Neural progenitor cell (in vitro differentiated cells): ENCODE measurements at places on chromosomes 11 and 22. TPM values are rescaled to one million over a fixed set of nuclear protein-coding genes. Genes with fewer than 3 reads are reported as not detected.

The RAD9A gene
- total RNA-seq: 10.4 and 37.5 TPM in 2 replicates

The LUZP2 gene
- total RNA-seq: 1.6 and 2.5 TPM in 2 replicates

The IL10RA gene
- 0.12 TPM in 1 of 2 replicates, not detected in the other for total RNA-seq

The ALDH3B1 gene
- total RNA-seq: 0.12 TPM in 1 of 2 replicates, not detected in the other

The KREMEN1 gene
- 1.4 and 1.9 TPM in 2 replicates for total RNA-seq

The HOATZ gene
- total RNA-seq: not detected in 2 replicates

The SYTL2 gene
- 26.4 and 34.1 TPM in 2 replicates for total RNA-seq

The HMOX1 gene
- total RNA-seq: 2.4 and 6.5 TPM in 2 replicates

The VSIG10L2 gene
- total RNA-seq: not detected in 2 replicates

The SF3A1 gene
- total RNA-seq: 29.2 and 48.4 TPM in 2 replicates

The DDI1 gene
- total RNA-seq: not detected in 2 replicates

DNA sequence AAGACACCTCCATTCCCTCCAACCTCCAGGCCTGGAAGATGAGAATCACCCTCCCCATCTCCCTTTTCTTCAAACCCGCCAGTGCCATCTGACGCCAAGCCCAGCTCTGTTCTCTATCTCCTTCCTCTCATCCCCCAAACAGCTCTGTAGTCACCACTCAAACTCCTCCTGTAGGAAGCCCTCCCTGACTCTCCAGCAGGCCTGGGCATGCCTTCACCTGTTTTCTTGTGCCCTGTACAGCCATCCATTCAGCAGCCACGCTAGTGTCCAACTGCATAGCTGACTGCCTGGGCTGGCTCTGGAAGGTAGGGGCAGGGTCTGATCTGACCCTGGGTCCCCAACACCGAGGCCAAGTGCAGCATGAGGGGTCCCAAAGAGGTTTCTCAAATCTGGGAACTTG, 25.0 kb downstream of the GDPD5 start:
- H3K36me3 ChIP-seq: no peaks in the 10 kb centered on the region
- DNase-seq: no peak
- H3K4me1 ChIP-seq: peaks cover 5% of the 10 kb centered on the region
- no peak overlapping the region for H3K27ac ChIP-seq

GRCh38 chr11:47163193-47163592, 13.5 kb downstream of the ARFGAP2 start:
- H3K27ac ChIP-seq: no peak overlapping the region
- no peak overlapping the region for H3K4me3 ChIP-seq
- no peaks in the 10 kb centered on the region for H3K36me3 ChIP-seq
- no peak for DNase-seq
- H3K27me3 ChIP-seq: no peaks in the 10 kb centered on the region

- H3K36me3 ChIP-seq: no peaks in the 10 kb centered on the region
- no peak overlapping the region for H3K27ac ChIP-seq
- no peaks in the 10 kb centered on the region for H3K4me1 ChIP-seq
- peak; percentile 55 for DNase-seq
- peaks cover 98% of the 10 kb centered on the region for H3K27me3 ChIP-seq
Measured at GRCh38 chr22:22692707-22693530, 48.5 kb downstream of the GGTLC2 start.

DNA sequence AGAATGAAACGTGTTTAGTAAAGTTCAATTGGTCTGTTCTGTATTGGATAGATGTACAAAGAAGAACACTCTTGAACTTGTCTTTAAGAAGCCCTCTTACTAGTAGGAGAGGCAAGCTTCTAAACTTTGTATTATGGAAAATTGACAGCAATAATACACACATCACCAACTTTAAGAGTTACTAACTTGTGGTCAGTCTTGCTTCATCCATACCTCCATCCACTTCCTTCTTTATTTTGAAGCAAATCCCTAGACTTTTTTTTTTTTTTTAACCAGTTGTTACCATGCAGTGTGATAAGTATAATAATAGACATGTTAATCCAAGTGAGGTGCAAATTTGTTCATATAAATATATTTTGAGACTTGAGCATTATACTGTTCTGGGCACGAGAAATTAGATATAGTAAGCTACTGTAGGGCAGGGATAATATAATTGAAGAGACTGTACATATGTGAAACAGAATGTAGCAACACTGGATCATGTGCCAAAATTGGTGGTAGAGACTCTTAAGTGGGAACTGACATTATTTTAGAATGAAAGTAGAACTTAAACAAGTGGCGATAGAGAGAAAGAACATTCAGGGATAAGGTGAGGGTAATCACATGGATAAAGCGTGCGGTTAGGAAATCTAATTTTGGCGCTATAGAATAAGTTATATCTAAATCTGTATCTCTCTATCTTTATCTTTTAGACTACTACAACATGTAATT, 6.5 kb downstream of the FAR1 start:
- no peak for DNase-seq
- no peak overlapping the region for H3K4me3 ChIP-seq
- H3K27me3 ChIP-seq: no peaks in the 10 kb centered on the region

- no peaks in the 10 kb centered on the region for H3K27me3 ChIP-seq
- DNase-seq: no peak
- peaks cover 3% of the 10 kb centered on the region for H3K4me1 ChIP-seq
- no peak overlapping the region for H3K4me3 ChIP-seq
- H3K36me3 ChIP-seq: no peaks in the 10 kb centered on the region
Measured at GRCh38 chr22:38952281-38952993, 5.0 kb upstream of the APOBEC3A start.

DNA sequence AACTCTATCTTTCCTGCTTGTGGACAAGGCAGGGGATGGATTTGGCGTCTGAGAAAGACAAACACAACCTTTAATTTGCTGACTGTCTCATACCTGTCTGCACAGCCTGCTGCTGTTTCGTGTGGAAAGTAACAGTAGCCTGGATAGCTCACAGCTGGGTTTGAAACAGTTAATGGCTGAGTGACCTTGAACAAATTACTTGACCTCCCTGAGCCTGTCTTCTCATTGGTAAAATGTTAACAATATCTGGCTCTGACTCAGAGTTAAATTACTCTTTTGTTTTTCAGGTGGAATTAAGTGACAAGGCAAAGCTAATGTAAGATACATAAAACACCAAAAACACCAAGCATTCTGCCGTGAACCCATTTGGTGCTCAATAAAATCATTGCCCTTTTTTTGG, 41.1 kb upstream of the ADA2 start:
- H3K36me3 ChIP-seq: no peaks in the 10 kb centered on the region
- no peak overlapping the region for H3K4me3 ChIP-seq
- no peak overlapping the region for H3K27ac ChIP-seq
- peaks cover 62% of the 10 kb centered on the region for H3K4me1 ChIP-seq
- DNase-seq: no peak
- no peaks in the 10 kb centered on the region for H3K27me3 ChIP-seq

DNA sequence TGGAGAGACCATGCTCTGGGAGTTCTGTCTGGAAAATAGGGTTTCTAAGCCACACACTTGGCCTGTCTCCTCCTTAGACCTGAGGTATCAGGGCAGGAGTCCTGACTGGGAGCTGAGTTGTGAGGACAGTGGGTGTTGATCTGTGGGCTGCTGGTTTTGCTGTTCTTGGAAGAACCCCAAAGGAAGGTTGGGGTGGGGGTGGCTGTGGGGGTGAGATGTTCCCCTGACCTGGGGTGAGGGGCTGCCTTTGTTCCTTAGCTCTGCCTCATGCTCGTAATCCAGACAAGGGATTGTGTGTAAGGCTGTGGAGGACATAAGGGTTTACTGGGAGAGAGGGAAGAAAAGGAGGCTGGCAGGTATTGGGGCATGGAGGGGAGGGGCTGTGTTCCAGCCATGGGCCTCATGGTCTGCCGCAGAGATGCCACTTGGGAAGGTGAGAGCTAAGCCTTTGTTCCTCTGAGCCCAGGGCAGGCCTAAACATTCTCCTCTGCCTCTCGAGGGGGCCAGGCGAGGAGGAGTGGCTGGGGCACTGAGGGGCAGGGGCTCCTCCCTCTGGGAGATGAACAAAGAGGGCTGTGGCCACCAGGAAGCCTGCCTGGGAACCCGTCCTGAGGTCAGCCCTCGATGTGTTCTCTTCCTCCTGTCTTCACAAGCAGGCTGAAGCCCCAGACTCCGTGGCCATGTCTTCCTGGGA, 4.4 kb downstream of the OTOG start:
- H3K27ac ChIP-seq: no peak overlapping the region
- H3K4me1 ChIP-seq: peaks cover 9% of the 10 kb centered on the region
- H3K36me3 ChIP-seq: no peaks in the 10 kb centered on the region

DNA sequence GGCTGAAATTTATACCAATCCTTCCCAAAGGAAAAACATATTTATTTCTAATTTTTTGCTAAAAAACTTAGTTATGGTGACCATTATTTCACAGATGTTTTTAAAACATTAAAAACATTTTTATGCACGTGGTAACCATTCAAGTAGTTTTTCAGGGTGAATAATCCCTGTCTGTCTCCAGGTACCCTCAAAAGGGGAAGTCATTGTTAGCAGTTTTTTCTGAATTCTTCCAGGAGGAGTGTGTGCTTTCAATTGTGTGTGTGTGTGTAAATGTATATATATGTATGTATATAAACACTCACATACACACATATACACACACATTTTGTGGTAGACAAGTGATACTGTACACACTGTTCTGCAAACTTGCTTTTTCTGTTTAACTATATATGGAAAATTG, 43.9 kb downstream of the MIAT start:
- no peaks in the 10 kb centered on the region for H3K36me3 ChIP-seq
- no peaks in the 10 kb centered on the region for H3K27me3 ChIP-seq
- DNase-seq: no peak
- H3K4me3 ChIP-seq: no peak overlapping the region
- no peak overlapping the region for H3K27ac ChIP-seq

- H3K27me3 ChIP-seq: no peaks in the 10 kb centered on the region
- no peaks in the 10 kb centered on the region for H3K4me1 ChIP-seq
- H3K27ac ChIP-seq: no peak overlapping the region
- no peak overlapping the region for H3K4me3 ChIP-seq
- H3K36me3 ChIP-seq: no peaks in the 10 kb centered on the region
Measured at GRCh38 chr22:29633514-29634312, 30.3 kb downstream of the NF2 start.

GRCh38 chr11:115819014-115819413, 314.8 kb upstream of the CADM1 start:
- H3K4me1 ChIP-seq: peaks cover 5% of the 10 kb centered on the region
- no peaks in the 10 kb centered on the region for H3K36me3 ChIP-seq
- H3K27ac ChIP-seq: no peak overlapping the region
- H3K27me3 ChIP-seq: no peaks in the 10 kb centered on the region

GRCh38 chr22:20296598-20296997, 23.3 kb downstream of the DGCR6L start:
- peaks cover 65% of the 10 kb centered on the region for H3K27me3 ChIP-seq
- DNase-seq: no peak
- no peak overlapping the region for H3K4me3 ChIP-seq
- H3K36me3 ChIP-seq: no peaks in the 10 kb centered on the region
- H3K4me1 ChIP-seq: no peaks in the 10 kb centered on the region

- no peak overlapping the region for H3K27ac ChIP-seq
- no peaks in the 10 kb centered on the region for H3K4me1 ChIP-seq
- no peak overlapping the region for H3K4me3 ChIP-seq
- no peaks in the 10 kb centered on the region for H3K27me3 ChIP-seq
- DNase-seq: no peak
Measured at GRCh38 chr22:27195494-27195893, 538.1 kb downstream of the MIAT start.

DNA sequence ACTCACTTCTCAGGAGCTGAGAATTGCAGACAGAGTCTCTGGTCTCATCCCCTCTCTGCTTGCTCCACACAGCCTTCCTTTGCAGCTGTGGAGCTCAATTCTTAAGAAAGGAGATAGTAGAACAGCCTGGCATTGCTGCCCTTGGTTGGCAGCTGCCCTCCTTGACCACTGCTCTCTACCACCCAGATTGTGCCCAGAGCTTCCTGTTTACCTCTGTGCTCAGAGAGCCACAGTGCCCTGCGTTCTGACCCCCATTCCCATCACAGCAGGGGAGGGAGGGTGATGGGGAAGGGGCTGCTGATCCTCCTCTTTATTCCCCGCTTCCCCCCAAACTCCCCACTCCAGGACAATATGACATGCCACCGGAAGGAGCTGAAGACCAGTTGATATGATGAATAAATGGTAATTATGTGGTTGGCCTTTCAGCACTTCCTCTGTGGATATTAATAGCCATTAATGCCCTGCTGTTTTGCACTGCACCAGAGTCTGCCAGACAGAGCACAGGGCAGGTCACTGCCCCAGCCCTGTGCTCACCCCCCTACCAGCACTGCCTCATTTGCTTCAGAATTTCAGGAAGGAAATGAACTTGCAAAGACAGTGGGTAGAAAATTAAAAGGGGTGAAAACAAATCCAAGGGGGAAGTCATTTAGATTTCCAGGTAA, 426.8 kb upstream of the CADM1 start:
- no peaks in the 10 kb centered on the region for H3K36me3 ChIP-seq
- H3K27me3 ChIP-seq: no peaks in the 10 kb centered on the region
- DNase-seq: no peak
- no peak overlapping the region for H3K4me3 ChIP-seq
- no peak overlapping the region for H3K27ac ChIP-seq
- peaks cover 20% of the 10 kb centered on the region for H3K4me1 ChIP-seq

DNA sequence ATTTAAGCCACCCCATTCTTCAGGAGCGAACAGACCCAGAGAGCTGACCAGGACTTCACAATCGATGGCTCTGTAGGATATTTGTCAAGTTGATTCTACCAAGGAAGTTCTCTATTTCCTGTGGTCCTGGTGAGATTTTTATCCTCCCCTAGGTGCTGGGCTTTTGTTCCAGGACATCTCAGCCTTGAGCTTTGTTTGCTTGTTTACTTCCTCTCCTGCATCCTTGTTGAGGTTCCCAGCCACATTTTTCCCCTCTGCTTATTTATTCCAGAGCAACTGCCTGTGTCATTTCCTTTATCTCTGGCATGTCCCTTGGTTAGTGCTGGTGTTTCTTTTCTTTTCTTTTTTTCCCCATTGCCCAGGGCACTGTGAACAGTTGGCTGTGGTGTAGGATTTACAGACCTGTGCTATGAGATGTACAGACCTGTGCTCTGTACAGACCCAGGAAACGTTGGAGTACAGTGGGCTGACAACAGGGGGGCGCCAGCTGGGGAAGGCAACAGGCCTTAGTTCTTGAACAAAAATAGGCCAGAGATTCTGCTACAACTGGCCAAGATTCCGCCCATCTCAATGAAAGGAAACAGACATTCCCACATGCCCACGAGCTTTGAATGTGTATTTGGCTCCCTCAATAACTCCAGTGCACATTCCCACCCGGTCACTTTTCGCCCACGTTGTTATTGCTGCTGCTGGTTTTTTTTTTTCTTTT, 235.9 kb upstream of the DDI1 start:
- H3K4me3 ChIP-seq: no peak overlapping the region
- no peak overlapping the region for H3K27ac ChIP-seq
- no peaks in the 10 kb centered on the region for H3K27me3 ChIP-seq
- H3K4me1 ChIP-seq: no peaks in the 10 kb centered on the region
